ENCODE measurements at places on chromosomes 3 and 15.

DNA sequence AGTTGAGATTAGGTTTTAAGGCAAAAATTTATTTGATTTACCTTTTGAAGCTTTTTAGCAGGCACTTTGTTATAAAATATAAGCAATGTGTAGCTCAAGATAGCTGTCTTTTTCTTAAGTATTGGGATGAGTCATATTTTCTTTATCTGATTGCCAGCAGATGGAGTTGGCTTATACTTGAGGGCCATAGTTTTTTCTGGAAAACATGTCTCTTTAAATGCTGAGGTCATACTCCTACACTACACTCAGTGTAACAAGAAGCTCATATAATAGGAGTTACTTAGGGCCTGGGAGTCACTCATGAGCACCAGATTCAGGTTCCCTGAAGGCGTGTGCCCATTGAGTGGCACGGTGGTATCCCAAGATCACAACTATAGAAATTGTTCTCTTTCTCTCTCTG lies 579.8 kb downstream of the EDEM1 start:
- no peak for DNase-seq

- no peak for DNase-seq
These were observed 35.7 kb upstream of the TMOD3 start for GRCh38 chr15:51793521-51794305.

DNA sequence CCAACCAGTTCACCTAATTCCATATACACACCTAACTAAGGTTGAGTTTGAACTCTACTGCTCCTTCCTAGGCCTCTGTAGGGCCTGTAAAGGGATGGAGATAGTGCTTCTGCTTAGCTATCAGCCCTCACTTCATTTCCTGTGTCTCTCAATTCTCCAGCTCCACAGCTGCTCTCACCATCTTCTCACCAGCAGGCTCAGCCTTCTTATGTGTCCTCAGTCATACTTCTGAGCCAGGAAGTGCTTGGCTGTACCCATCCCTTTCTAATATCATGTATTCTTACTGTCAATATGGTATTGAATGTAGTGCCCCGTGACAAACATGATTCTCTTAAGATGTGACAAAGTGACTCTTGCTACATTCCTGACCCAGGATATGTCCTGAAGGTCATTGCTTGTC lies 116.9 kb downstream of the SLC9A9 start:
- no peak for DNase-seq

DNA sequence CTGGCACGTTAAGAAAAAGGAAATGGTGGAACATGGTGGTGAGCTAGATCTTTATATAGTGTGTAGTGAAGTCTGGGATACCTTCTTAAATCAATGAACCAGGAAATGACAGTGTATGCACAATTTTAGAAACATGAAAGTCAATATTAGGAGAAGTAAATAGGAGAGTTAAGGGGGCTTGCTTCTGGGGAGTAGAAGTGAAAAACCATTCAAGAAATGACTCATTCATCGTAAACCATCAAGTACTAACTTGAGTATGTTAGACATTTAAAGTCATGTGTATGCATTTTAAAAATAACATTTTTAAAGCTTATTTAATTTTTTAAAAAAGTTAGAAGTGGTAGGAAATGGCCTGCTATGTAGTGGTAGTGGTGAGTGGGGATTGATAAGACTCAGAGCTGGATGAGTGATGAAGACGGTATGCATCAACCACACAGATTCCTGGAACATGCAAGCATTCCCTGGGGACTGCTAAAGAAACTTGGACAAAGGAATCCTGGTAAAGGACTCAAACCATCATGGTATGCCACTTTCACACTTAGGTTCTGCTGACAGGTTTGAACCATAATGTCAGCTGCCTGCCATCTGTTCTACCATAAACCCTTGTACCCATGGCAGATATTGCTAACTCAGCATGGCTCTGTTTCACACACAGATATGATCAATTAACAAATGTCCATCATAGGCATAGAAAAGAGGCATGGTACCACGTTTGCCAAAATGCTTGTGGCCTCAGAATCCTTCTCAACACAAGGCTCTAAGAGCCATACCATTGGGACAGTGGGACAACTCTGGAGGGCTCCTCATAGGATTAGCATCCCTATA lies 28.9 kb upstream of the MITF start:
- DNase-seq, result no peak

DNA sequence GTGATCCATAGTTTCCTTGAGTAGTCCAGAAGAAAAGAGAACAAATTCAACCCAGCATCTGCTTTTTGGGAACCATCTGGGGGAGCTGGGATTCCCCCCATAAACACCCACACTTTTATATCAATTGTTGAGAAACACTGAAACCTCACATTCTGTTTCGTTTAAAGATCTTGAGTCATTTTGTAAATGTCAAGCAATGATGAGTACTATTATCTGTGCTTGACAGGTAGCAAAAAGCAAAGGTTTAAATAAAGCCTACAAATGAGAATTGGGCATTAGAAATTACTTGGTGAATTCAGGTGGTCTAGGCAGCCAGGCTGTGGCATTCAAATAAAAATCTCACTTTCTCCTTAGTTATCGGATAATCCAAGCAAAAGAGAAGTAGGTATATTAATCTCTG lies 75.7 kb downstream of the TMEM266 start:
- no peak for DNase-seq
